ENCODE measurements at places on chromosomes 7 and 10. TPM values are rescaled to one million over a fixed set of nuclear protein-coding genes. Genes with fewer than 3 reads are reported as not detected.

The TMEM273 gene
- 25.6 TPM for total RNA-seq

The CLEC5A gene
- not detected for total RNA-seq

The KCND2 gene
- total RNA-seq = not detected

The OR9A2 gene
- total RNA-seq = not detected

The PCLO gene
- not detected for total RNA-seq

The SLC18A3 gene
- total RNA-seq = not detected

The CYREN gene
- total RNA-seq = 36.9 TPM

The OR6V1 gene
- not detected for total RNA-seq

The CARD11 gene
- total RNA-seq = 178 TPM

The APBB1IP gene
- 75.9 TPM for total RNA-seq

The UPF2 gene
- 32.7 TPM for total RNA-seq

The SAMD9L gene
- 102 TPM for total RNA-seq

The SPDYE8 gene
- not detected for total RNA-seq

The FGL2 gene
- 1.6 TPM for total RNA-seq

The TNS3 gene
- total RNA-seq = not detected

The GLI3 gene
- total RNA-seq = not detected

The CALCR gene
- not detected for total RNA-seq

The CSGALNACT2 gene
- 30.4 TPM for total RNA-seq

The BLOC1S2 gene
- 49.9 TPM for total RNA-seq

The FOXL3 gene
- total RNA-seq = not detected

The MMP21 gene
- total RNA-seq = not detected

The SLC37A3 gene
- total RNA-seq = 19.9 TPM

The OR2A7 gene
- 1.5 TPM for total RNA-seq

The MYPN gene
- total RNA-seq = not detected

The TRPV5 gene
- not detected for total RNA-seq

The NRCAM gene
- total RNA-seq = 0.05 TPM

The PON1 gene
- not detected for total RNA-seq

The USP54 gene
- total RNA-seq = 3.7 TPM

The CAPZA2 gene
- 154 TPM for total RNA-seq

The CCDC126 gene
- 6.3 TPM for total RNA-seq

The MCM10 gene
- total RNA-seq = 68.3 TPM

The C7orf25 gene
- 7.2 TPM for total RNA-seq

The ADAMTS14 gene
- 0.05 TPM for total RNA-seq

The ANKRD1 gene
- total RNA-seq = not detected

The POU6F2 gene
- total RNA-seq = not detected

The OPALIN gene
- total RNA-seq = not detected

The PPP1R3C gene
- total RNA-seq = not detected

The ZC3HAV1L gene
- 20.2 TPM for total RNA-seq

The IDI2 gene
- total RNA-seq = not detected

The IDE gene
- total RNA-seq = 12.5 TPM

The CALML5 gene
- total RNA-seq = not detected

The FAM107B gene
- total RNA-seq = 135 TPM

The COBL gene
- not detected for total RNA-seq

The TRIM8 gene
- 45.0 TPM for total RNA-seq

The KEL gene
- 1.1 TPM for total RNA-seq

The CPXM2 gene
- not detected for total RNA-seq
